ENCODE measurements at places on chromosomes 12 and 14.

GRCh38 chr12:104121001-104121400 is 17.0 kb downstream of the NFYB start:
- no peak for DNase-seq

- DNase-seq: no peak
These were observed 10.7 kb downstream of the SLC25A29 start for GRCh38 chr14:100295376-100296105.

DNA sequence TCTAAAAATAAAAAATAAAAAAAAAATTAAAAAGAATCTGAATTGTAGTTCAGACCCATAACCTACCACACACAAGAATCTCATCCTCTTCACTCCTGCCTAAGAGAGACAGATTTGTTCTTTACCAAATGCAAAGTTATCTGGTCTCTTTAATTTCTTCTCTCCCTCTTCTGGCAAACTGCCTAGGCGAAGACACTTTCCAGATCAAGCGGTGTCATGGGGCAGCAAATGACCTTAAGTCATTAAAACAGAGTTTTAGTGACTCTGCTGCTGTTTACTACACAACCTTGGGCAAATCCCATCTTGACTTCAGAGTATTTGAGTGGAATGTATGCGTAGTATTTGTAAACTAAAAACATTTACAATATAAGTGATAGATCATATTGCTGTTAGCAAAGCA is 60.9 kb upstream of the NID2 start:
- no peak for DNase-seq

DNA sequence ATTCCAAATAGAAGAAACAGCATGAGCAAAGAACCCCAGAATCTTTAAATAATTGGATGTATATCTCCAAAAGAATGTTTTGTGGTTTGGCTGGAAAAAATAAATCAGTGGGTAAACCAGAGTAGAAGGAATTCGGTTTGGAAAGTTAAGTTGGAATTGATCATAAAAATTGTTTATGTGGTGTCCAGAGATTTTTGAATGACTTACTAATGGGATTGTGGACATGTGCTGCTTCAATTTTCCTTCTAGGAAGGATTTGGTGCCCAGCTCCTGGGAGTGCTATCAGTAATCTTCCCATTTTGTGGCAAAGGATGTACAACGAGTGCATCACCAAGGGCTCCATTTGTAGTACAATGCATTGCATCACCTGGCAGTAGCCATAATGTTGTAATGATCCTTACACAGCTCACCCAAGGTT is 224.8 kb downstream of the SLC16A7 start:
- DNase-seq: no peak

- DNase-seq: no peak
These were observed 124.0 kb upstream of the NPAS3 start for GRCh38 chr14:32814721-32815120.

- DNase-seq: no peak
These were observed 214.3 kb upstream of the CDKN3 start for GRCh38 chr14:54182419-54183045.

DNA sequence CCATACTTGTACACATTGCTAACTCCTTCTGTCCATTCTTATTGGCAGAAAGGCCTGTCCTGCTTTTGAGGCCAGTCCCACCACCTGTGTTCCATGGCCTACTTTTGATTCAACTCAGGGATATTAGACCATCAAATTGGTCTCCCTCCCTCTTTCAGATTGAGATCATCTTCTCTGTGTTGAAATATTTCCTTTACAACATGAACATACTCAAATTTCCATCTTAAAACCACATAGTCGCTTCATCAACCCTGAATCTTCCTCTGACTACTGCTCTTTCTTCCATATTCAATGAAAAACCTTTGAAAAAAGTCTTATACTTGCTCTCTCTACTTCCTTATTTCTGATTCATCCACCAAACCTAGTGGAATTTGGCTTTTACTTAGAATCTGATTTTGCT is 34.9 kb downstream of the TRMT5 start:
- no peak for DNase-seq

DNA sequence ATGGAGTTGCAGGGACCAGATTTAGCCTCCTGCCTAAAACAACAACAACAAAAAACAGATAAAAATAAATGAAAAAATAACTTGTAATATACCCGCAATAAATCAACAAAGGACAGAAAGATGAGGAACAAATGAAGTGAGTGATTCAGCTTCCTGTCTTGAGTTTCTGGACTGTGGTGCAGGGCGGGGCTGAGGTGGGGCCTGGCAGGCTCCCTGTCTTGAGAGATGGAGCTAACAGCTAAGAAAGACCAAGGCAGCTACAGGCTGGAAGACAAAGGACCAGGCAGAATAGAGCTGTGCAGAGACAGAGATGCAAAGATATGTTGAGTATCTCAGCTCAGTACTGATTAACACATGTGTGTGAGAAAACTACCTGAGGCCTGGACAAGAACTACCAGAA is 879.2 kb downstream of the AACS start:
- DNase-seq: no peak

All from GM19239 (cell line).